ENCODE measurements at places on chromosomes 16 and 17.

DNA sequence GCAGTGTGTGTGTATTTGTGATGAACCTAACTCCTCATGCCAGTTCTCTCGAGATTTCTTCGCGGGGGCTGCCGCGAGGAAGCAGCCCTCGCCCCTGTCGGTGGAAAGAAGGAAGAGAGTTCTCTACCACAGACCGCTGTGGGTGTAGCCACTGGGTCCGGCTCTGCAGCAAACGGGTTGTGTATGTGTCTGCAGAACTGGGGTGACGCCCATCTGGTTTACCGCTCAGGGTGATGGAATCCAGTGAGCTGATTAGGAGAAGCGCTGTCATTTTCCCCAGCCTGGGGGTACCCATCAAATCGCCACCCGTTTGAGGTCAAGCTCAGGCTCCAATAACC lies 7.7 kb downstream of the CORO6 start:
- DNase-seq, result peak; percentile 90

- no peak for DNase-seq
Measured at GRCh38 chr17:57499648-57500049, 243.3 kb downstream of the MSI2 start.

- peak; percentile 80 for DNase-seq
Measured at GRCh38 chr17:49694847-49695697, 12.7 kb downstream of the SLC35B1 start.

DNA sequence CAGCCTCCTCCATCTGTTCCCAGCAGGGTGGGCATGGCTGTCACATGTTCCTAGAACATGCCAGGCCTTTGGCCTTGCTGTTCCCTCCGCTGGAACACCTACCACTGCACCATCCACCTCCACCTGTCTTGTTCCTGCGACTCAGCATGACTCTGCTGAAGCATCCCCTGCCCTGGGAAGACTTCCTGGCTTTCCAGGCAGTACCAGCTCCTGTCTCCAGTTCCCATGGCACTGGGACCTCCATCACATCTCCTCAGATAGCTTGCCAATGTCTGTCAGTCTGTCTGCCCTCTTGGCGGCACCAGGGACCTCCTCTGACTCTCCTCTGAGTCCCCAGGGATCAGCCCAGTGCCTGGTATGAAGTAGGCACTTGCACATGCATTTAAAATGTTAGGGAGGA lies 15.7 kb downstream of the PDP2 start:
- no peak for DNase-seq

- DNase-seq, result no peak
Measured at GRCh38 chr17:79041041-79041570, 17.1 kb downstream of the C1QTNF1 start.

DNA sequence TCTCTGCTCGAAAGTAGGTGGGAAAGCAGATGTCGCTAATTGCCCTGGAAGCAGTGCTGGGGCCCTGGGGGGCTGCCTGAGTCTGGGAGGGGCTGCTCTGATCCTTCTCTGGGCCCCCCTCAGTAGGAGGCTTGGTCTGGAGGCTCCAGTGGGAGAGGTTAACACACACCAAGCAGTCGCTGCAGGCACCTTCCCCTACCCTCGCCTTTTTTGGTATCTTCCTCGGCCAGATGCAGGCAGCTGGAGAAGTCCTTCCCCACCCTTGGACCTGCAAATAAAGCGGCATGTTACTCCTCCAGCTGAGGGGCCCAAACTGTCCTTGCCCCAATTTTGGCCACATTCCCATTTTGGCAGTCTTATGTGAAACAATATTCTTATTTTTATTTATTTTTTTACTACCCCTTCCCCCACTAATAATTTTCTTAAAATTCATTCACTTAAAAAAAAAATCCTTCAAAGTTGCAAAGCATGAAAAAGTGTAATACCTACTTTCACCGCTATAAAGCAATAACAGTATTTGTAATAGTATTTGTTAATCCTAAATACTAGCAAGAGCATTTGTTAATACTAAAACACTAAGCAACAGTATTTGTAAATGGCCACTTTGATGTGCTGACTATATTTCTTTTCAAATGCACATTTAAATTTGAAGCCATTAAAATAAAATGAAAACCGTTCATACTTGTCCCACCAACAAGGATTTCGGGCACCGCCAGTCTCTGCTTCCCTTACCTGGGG lies 15.0 kb downstream of the C16orf46 start:
- DNase-seq, result no peak

GRCh38 chr16:67865318-67865717 lies 7.5 kb upstream of the EDC4 start:
- DNase-seq, result peak; percentile 52

- DNase-seq, result no peak
Measured at GRCh38 chr16:78291604-78292003, 192.2 kb downstream of the WWOX start.

DNA sequence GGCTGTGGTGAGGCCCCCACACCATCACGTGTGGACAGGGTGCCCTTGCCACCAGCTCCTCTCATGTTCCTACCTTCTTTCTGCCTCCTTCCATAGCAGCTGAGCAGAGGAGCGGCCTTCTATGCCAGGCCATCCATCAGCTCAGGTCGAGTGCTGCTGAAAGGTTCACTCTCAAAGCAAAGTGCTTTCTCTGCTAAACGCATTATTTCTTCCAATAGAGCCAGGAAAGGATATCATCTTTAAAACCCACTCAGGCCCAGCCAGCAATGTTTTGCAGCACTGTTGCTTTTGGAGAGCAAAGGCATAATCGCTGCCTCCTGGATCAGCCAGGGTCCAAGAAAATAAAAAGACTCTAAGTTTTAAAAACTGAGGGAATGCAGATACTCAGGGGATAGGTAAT lies 54.9 kb upstream of the GPRC5B start:
- no peak for DNase-seq

GRCh38 chr17:40290629-40291280 lies 3.1 kb downstream of the CDC6 start:
- peak; percentile 68 for DNase-seq

GRCh38 chr16:63005356-63005755 lies 969.1 kb upstream of the CDH8 start:
- no peak for DNase-seq

DNA sequence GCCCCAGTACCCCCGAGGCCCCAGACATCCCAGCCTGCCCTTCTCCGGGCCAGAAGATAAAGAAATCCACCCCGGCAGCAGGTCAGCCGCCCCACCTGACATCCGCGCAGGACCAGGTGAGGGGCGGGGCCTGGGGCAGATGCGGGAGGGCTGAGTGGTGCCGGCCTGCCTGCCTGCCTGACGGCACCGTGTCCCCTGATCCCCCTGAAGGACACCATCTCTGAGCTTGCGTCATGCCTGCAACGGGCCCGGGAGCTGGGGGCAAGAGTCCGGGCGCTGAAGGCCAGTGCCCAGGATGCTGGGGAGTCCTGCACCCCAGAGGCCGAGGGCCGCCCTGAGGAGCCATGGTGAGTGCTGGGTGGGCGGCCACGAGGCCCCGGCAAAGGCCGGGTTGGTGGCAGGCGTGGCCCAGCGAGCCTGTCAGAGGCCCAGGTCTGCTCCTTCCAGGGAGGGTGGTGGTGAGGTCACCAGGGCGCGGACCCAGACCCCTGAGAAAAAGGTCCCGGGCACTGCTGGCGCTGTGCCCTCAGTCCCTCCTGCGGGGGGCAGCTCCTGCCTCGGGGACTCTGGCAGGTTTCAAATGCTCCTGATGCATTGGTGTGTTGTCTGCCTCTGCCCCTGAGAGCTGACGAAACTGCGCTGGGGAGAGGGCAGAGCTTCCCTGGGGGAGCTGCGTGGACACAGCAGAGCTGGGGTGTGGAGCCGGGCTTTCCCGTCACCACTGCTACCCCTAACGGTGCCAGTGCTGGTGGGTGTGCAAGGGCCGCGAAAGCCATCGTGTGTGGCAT lies 1.2 kb downstream of the CDT1 start:
- DNase-seq, result peak; percentile 71

- DNase-seq, result no peak
Measured at GRCh38 chr16:85307552-85308364, 195.5 kb upstream of the CIBAR2 start.

- DNase-seq, result no peak
Measured at GRCh38 chr16:11869353-11870228, 18.2 kb upstream of the RSL1D1 start.

DNA sequence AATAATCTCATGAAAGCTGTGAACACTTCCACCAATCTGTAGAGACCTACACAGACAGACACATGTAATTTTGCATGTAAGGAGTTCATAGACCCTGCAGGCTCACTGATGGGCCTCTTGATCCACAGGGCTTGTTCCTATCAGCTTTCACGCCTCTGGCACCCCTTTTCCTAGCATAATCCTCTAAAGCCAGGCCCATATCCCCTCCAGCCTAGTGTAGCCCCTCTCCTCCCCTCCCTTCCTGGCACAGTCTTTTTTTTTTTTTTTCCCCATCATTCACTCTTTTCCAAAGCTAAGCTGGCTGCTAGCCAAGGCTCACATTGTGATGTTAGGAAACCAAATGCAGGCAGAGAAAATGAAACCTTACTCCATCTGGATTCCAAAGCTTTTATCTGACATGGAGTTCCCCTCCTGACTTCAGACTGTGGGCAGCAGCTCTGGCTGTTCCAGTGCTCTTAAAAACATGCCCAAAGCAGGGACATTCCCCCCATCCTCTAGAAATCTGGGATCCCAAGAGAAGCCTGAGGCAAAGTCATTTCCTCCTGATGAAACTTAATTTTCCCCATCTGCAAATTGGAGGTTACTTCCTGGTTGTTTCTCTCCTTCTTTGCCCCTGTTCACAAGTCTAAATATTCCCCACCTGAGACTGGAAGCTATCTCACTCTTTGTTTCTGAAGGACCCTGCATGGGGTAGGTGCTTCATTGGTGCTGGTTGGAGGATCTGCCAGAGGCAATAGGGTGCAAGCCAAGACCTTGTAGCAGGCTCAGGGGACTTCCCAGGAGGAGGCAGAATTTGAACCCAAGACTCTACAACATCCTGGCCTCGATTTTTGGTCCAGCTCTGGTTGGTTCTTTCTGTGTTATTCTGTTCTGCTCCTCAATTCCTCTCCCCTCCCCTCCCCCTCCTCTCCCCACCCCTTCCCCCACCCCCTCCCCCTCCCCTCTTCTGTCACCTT lies 9.9 kb upstream of the CCL5 start:
- no peak for DNase-seq

DNA sequence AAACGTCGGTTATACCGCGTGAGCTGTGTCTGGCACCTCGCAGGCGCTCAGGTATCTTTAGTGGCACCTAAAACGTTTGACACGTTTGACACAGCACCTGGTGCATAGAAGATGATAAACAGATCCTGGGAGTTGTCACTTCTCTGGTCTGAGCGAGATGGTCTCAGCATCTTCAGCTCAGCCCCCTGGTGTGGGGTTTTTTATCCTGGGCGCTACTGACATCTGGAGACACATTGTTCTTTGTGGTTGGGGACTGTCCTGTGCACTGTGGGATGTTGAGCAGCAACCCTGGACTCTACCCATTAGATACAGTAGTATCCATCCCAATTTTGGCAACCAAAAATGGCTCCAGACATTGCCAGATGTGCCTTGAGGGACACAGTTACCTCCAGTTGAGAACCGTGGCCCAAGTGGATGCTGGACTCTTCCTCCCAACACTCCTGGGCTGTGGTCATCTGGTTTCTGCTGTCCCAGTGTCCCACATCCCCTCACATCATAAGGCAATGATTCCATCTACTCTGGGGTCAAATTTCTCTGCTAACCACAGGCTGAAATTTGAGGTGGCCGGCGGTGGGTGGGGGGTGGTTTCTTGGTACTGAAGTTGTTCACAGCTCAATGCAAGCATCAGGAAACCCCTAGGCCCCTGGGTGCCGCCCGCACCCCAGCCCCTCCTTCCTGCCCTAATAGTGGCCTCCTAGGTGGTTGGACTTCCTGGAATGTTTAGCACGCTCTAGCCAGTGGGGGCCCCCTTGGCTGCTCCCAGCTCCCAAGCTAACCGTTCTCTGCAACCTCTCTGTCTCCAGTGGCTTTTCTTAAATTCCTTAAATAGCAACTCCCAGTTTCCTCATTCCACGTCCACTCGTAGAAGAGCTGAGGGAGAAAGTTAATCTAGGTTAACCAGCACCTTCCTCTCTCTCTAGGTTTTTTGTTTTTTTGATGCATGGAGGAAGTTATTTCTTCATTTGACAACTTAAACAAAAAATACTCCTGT lies 124.8 kb downstream of the ABCC1 start:
- DNase-seq, result no peak

- DNase-seq, result peak; percentile 86
Measured at GRCh38 chr17:17849845-17850373, 13.1 kb upstream of the SREBF1 start.

GRCh38 chr17:38611872-38612376 lies 6.2 kb upstream of the SRCIN1 start:
- no peak for DNase-seq

DNA sequence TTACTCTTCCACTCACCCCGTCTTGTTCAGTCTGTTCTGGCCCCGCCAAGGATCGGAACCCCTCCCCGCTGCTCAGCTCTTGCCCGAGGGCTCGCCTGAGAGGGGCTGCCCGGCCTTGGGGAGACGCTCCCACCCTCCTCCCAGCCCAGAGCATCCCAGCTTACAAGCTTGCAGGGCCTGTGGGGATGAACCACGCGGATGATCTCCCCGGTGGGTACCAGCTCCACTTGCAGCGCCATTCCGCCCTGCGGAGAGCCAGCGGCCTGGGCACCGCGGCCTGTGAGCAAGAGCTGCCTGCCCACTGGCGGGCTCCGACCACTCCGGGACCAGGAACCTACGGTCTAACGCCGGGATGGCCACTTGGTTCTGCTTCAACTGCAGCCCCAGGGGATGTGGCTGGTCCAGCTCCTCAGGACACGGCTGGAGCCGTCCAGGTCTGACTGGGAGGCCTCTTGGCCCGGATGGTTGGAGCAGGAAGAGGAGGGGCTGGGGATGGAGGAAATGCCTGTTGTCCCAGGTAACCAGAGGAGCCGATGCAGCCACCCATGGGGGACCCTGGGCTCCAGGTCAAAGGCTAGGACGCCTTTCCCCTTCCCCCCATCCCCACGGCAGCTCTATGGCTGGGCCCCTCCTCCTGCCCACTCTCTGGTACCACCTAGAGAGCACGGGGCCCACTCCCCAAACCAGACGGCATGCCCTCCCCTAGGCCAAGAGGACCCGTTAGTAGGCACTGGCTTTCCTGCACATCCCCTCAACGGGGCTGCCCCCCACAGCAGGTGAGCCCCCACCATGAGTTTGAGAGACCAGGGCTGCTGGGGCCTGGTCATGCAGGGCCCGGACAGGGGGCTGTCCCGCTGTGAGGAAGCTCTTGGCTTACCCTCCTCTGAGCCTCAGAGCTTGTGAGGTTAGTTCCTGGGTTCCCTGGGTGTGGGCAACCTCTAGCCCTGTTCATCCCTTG lies at the start of gene MYO1C:
Gene MYO1C, minus strand, starts transcription at position 438 of the 958 bp plus-strand sequence. Its CDS starts 199 bp downstream, at position 239.
- no peak for DNase-seq

DNA sequence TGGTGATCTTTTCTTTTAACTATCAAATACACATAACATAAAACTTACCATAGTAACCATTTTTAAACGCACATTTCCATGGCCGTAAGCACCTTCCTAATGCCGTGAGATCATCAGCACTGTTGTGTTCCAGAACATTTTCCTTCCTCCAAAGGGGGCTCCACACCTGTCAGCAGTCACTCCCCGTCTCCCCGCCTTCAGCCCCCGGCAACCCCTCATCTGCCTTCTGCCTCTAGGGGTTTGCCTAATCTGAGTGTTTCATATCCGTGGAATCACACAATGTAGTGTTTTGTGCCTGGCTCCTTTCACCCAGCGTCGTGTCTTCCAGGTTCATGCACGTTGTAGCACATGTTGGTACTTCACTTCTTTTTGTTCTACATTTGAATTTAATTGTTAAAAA lies 350.1 kb upstream of the TNRC6C start:
- DNase-seq, result no peak

Measured in activated naive CD4-positive, alpha-beta T cell treated with anti-CD3 and anti-CD28 coated beads, Interleukin-2, amount 10 ng/mL, durations not matched to agents 7 days and 5 days (primary cell).